Kidney capillary endothelial cell (primary cell): ENCODE measurements at places on chromosomes 4 and X.

DNA sequence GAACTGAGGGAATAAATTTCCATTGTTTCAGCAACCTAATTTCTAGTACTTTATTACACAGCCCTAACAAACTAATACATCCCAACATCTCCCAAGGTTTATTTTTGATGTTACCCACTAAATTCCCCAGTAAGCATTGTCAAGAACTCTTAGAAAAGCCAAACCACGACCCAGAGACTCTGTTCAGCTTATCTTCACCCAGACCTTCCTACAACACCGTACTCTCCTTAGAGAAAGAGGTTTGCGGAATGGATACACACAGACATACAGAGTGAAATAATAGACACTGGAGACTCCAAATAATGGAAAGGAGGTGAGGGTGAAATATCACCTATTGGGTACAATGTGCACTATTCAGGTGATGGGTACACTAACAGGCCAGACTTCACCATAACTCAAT, 75.6 kb downstream of the LRBA start:
- no peak for DNase-seq

- DNase-seq = peak; percentile 24
Measured at GRCh38 chrX:135931644-135932487, 38.4 kb downstream of the SAGE1 start.

DNA sequence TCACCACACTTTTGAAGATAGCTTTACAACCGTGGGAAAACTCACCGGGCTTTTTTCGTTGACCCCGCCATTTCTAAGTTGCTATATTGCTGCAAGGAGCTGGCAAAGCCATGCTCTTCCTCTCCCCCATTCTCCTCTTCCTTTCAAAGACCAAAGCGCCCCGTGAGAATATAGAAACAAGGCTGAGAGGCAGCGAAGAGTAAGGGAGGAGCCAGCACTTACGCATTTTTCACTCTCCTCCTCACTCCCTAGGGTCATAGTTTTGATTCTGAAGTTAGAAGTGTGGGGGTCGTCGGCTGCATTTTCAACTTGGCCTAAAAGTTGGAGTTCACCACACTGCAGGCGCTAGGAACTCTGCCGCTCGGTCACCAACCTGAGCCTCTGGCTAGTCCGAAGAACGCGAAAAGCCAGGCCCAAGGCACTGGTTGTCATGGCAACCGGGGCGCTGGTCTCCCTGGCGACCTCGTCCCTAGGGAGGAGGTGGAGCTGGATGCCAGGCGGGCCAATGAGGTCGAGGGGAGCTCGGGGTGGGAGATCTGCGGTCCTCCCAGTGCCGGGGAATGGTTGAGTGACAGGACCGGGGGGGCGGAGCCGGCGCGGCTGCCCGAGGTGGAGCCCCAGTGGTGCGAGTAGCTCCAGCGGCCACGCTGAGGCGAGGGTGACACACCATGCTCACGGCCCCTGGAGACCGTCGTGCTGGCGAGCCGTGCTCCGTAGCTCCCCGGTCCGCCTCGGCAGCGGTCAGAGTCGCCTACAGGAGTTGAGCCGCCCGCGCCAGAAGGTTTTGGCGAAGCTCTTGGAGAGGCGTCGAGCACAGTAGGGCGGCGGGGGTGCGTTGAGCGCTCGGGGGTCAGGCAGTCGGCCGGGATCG, at the start of gene PTPN13:
Gene PTPN13, plus strand, starts transcription at position 628 of the 871 bp plus-strand sequence. CDS start 40,942 bp downstream, outside the sequence.
- DNase-seq = peak; percentile 83

DNA sequence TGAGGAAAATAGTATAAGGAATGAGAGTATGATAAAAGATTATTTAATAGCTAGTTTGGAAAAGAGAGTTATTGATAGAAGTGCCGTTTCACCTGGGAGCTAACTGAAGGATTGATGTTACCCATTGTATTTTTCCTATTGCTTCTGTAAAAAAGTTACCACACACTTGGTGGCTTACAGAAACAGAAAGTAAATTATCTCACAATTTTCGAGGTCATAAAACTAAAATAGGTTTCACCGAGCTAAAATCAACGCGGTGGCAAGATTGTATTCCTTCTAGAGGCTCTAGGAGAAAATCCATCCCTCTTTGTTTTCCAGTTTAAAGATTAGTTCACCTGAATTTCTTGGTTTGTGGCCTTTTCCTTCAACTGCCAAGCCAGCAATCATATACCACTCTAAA, 11.1 kb upstream of the TRAM1L1 start:
- DNase-seq = no peak

- no peak for DNase-seq
Measured at GRCh38 chr4:2045518-2045951, 13.6 kb upstream of the NAT8L start.

GRCh38 chr4:121789960-121790829, 10.9 kb upstream of the EXOSC9 start:
- peak; percentile 78 for DNase-seq

DNA sequence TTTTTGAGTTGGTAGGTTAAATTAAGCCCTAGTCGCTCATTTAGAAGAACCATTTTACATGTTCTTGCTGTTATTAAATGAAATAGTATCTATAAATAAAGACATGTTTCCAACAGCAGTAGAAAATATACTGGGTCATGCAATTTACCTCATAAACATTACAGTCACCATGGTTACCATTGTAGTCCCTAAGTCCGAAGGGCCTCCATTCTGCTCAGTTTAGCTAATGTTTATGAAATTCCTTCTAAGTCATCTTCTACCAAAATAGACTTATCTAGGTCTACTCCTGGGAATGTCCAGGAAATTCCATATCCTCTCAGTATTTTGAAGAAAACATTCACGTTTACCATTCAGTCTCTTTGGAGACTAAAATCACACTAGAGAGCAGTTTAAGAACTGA, 292.5 kb upstream of the DCAF8L1 start:
- no peak for DNase-seq

DNA sequence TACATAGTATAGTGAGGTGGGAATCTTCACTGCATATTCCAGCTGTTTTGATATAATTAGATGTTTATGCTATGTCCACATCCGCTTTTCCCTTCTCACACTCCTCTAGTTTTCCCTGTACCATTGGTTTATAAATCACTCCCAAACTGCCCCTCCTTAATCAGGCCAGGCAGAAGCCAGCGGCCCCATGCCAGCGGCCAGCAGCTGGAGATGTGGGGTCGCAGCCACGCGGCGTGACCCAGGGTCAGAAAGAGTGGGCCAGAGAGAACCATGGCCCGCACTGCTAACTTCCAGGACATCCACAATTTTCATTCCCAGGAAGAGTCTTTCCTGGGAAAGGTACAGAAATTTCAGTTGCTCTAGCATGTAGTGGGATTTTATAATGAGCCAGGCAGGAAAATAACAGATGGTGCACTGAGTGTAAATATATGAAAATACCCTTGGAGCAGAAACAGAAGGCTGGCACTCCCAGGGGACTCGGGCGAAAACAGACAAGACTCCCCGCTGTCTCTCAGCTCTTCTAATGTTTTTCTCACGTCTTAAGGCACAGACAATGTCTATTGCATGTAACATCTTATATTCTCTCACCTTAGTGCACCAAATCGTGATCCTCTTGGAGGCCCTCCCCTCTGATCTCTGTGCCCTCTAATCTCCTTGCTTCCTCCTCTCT, 145.9 kb upstream of the ZFP42 start:
- no peak for DNase-seq

DNA sequence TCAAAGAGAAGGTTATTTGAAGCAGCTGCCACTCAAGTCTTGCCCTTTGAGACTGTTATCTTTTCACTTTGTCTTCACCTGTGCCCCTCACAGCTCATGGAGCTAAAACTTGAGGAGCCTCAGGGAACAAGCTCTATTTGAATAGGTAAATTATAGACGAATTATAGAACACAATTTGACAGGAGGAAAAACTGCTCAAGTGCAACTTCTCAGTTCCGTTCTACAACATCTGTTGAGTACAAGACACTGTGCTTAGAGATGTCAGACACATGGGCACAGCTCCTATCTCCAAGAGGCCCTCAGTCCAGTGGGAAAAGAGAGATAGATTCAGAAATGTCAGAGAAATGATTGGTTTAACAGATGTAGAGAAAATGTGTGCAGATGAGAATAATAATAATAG, 5.1 kb downstream of the PPP1R2C start:
- no peak for DNase-seq

GRCh38 chr4:104907074-104907649, 239.5 kb upstream of the TET2 start:
- no peak for DNase-seq

DNA sequence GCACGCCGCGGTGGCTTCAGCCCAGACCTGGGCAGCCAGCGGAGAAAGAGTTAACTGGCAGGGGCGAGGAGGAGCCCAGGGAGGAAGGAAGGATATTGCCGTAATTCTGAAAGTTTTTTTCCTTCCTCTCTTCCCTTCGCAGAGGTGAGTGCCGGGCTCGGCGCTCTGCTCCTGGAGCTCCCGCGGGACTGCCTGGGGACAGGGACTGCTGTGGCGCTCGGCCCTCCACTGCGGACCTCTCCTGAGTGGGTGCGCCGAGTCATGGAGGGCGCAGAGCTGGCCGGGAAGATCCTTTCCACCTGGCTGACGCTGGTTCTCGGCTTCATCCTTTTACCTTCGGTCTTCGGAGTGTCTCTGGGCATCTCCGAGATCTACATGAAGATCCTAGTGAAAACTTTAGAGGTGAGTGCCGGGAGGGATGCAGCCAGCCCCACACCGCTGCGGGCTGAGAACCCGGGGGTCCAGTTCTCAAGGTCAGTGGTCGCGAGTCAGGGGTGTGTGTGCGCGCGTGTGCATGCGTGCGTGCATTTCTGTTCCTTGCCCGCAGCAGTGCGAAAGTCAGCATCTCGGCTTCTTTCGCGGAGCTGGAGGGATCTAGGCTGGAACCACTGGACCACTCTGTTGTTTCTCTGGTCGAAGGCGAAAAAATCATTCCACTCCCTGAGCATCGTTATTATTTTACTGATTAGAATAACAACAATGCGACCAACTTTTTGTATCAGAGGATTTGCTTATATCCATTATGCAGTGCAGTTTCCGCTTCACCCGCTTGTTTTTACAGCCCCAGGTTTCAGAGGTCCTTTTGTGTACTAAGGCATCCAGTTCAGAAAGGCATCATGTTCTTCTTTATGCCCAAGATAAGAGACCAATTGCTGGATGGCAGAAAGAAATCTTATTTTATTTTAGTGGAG, 709 bp downstream of the GPAT3 start:
- no peak for DNase-seq

DNA sequence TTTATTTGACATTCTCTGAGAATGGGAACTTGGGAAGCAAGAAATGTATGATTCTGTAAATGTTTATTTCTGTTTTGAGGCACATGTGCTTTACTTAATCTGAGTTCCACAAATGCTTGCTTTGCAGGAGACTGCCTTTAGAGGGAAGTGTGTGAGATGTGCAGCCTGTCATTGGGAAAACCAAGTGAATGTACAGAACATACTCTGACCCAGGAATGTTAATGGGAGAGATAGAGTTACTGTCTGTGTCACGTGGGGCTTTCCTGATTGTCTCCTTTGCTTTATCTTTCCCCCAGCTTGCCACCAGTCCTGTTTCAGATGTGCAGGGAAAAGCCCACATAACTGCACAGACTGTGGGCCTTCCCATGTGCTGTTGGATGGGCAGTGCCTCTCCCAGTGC, 218.6 kb upstream of the ANXA3 start:
- no peak for DNase-seq

DNA sequence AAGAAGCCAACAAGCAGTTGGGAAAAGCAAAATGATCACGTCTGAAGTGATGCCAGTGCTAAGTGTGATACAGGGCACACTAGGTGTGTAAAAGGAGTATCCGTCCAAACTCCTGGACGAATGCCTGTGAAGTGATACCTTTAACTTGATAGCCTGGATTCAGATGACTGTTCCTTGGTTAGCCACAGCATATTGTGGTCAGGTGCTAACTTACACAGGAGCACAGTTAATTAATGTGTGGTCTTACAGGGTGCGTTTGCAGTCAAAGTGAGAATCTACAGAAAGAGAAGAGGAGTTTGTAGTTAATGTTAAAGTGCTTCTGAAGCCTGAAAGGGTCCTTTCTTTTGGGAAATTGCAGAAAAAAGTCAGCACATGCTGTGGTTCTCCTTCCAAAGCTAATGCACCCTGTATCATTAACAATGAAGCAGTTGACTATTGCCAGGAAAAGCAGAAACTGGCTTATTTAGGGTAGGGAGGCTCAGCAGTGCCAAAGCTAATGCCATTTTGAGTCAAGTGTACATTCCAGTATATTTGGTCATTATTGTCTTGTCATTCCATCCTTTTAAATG, 61.1 kb downstream of the DCLK2 start:
- DNase-seq = no peak

DNA sequence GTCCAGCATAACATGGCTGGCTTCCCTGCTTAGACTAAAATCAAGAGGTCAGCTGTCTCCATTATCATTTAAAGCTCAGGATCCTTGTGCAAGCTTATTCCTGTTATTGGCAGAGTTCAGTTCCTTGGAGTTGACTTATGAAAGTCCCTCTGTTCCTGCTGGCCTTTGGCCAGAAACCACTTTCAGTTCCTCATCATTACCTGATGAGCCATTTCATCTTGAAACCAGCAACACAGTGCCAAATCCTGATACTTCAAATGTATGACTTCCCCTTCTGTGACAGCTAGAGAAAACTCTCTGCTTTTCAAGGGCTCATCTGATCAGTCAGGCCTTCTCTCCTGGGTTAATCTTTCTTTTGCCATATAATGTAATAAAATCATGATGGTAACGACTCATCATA, 110.6 kb upstream of the FSTL5 start:
- no peak for DNase-seq

DNA sequence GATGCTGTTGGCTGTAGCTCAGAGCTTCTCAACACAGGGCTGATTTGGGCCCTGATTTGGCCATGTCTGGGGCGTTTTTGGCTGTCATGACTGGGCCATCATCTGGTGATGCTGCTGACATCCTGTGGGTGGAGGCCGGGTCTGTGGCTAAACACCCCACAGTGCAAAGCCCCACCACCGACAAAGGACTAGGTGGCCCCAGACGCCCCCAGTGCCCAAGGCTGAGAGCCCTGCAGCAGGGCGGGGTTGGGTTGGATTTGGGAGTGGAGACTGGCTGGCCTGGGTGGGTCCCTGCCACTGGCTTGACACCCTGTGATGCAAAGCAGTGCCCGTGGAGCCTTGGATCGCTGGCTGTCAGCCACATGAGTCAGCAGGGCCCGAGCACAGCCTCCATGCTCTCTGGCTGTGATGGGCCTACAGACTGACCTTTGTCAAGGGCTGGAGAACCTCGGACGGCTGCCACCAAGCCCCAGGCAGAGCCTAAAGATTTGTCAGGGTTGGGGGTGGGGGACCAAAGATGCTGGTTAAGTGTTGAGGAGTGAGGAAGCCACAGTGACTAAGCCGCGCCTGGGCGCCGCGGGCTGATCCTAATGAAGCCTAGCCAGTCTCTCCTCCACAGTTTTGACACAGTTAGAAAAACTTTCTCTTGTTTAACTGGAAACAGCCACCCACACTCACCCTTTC, 28.3 kb downstream of the CYTL1 start:
- no peak for DNase-seq

DNA sequence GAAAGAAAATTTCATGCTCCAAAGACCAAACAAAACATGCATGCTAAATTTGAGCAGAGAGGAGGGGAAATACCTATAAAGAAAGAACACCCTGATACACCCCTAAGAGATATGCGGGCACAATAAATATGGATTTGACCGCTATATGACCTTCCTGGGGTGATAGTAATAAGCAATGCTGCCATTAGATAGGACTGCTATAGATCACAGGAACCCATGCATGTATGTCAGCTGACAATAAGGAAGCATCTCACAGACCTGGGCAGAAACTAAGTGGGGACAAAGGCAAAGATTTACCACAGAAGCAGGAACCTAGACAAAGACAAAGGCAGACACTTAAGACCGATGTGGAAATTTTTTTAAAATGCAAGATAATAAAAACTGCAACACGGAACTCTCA, 21.3 kb downstream of the ZNF721 start:
- no peak for DNase-seq
